Activated naive CD4-positive, alpha-beta T cell treated with anti-CD3 and anti-CD28 coated beads, Interleukin-2, amount 10 ng/mL, durations not matched to agents 5 hours and 36 hours (primary cell): ENCODE measurements at places on chromosomes 12 and 14. TPM values are rescaled to one million over a fixed set of nuclear protein-coding genes. Genes with fewer than 3 reads are reported as not detected.

Gene KIF5A
- total RNA-seq: 0.58 TPM

Gene OR4K5
- total RNA-seq: not detected

Gene CATSPERB
- 3.5 TPM for total RNA-seq

Gene PPP4R4
- total RNA-seq: 3.0 TPM

Gene NXPH4
- 0.29 TPM for total RNA-seq

Gene TAS2R13
- total RNA-seq: 1.0 TPM
